ENCODE measurements at places on chromosomes 2 and 18.

GRCh38 chr18:63834471-63835113, 52.9 kb upstream of the SERPINB2 start:
- DNase-seq = no peak

DNA sequence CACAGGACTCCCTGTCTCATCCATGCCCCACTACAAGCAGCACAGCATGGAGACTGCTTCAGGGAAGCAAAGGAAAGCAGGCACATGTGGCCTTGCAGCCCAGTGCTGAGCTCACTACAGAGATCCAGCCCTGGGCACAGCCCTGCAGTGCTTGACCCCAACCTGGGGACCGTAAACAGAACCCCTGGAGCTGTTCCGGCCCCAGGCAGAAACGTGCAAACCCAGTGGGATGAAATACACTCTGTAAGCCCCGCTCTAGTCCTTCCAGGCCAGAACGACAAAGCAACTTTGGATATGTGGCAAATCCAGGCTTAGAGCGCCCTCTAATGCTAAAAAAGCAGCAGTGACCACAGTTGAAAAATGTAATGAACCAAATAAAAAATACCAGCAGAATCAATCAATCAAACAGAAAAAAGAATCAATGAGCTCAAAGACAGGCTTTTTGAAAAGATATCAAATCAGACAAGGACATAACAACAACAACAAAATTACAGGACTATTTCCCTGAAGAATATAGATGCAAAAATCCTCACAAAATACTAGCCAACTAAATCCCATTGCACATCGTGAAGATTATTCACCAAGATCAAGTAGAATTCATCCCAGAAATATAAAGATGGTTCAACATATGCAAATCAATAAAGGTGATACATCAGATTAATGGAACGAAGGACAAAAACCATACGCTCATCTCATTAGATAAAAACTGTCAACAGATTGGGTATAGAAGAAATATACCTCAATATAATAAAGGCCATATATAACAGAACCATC, 45.6 kb downstream of the ZNF519 start:
- DNase-seq = no peak

DNA sequence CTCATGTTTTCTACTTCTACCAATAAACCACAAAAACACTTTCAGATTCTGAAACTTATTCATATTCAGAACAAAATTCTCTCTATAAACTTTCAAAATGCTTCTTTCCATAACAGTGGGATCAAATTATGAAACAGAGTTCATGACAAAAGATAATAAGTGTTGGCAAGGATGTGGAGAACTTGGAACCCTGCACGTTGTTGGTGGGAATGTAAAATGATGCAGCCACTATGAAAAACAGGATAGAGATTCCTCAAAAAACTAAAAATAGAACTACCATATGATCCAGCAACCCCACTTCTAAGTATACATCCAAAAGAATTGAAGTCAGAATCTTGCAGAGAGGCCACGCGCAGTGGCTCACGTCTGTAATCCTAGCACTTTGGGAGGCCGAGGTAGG, 45.4 kb downstream of the GEMIN6 start:
- no peak for DNase-seq

DNA sequence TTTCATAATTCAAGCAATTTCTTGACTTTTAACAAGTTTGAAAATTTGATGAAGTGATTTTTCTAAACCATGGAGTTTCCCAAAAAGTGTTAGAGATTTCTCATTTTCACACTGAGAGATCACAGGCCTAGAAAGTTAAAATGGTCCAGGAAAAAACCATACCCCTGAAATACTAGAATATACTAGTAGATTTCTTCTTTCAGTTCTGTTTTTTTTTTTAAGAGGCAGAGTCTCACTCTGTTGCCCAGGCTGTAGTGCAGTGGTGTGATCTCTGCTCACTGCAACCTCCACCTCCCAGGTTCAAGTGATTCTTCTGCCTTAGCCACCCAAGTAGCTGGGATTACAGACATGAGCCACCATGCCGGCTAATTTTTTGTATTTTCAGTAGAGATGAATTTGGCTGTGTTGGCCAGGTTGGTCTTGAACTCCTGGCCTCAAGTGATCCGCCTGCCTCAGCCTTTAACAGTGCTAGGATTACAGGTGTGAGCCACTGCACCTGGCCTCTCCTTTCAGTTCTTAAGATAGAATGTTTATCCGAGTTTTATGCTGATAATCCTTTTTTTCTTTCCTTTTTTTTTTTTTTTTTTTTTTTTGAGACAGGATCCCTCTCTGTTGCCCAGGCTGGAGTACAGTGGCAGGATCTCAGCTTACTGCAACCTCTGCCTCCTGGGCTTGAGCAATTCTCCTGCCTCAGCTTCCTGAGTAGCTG, 14.4 kb downstream of the MTHFD2 start:
- no peak for DNase-seq

DNA sequence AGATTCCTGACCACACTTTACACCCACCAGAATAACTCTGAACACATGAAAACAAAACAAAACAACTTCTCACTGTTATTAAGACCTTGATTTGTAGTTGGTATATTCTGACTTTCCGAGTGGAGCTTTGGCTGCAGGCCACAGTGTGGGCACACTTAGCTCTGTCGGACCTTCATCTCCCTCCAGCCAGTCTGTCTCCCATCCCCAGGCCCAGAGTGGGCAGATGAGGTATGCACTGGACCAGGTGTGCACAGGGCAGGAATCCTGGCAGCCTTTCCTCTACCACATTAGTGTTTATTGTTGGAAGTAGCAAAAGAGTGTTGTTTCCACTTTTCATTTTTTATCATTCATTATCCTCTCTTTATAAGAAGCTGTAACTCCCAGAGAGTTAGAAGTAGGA, 219.5 kb upstream of the TPO start:
- DNase-seq = no peak

DNA sequence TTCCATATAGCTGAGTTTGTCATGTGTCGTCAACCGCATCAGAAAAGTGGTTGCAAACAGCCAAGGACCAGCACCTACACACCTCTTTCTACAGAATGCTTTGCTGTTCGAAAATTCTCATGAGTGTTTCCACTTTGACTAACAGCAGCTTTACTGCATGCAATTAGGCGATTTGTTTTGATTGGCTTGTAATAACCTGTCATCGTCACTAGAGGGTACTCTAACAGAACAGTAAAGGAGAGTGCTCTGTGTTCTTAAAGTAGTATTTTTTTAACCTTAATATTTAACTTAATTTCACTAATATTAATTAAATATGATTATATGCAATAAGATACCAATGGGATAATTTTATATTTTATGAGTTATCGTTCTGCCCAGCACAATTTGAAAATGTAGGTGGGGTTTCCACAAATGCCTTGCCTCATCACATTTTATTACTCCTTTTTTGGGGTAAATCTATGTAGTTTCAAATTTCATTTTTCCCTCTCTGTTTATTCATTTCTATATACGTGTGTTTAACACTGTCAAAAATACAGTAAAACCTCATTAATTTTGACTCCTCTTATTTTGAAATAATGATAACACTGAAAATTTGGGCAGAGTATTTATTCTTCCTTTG, 502.2 kb downstream of the NRXN1 start:
- no peak for DNase-seq

DNA sequence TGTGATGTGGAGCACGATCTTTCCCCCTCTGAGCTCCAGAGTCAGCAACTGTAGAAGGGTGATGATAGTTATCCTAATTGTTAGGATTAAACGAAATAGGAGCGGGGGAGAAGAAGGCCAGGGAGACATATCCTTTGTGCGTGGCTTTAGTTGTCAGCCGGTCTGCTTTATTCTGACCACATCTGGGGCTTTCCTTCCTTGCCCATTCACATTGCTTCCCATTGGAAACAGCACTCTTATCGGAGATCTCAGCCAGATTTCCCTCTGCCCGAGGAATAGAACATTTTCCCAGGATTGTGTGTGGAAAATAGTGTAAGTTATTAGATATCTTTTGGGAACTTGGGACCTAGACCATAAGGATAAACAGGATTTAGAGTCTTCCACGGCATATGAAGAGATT, 1.5 kb downstream of the RALB start:
- DNase-seq = no peak

GRCh38 chr2:105598829-105599698, 145.6 kb upstream of the NCK2 start:
- DNase-seq = no peak

GRCh38 chr2:112995346-112995920, 9.8 kb upstream of the IL36A start:
- peak; percentile 11 for DNase-seq

- no peak for DNase-seq
Observed at GRCh38 chr2:230170532-230170931, 49.3 kb downstream of the SP110 start.

DNA sequence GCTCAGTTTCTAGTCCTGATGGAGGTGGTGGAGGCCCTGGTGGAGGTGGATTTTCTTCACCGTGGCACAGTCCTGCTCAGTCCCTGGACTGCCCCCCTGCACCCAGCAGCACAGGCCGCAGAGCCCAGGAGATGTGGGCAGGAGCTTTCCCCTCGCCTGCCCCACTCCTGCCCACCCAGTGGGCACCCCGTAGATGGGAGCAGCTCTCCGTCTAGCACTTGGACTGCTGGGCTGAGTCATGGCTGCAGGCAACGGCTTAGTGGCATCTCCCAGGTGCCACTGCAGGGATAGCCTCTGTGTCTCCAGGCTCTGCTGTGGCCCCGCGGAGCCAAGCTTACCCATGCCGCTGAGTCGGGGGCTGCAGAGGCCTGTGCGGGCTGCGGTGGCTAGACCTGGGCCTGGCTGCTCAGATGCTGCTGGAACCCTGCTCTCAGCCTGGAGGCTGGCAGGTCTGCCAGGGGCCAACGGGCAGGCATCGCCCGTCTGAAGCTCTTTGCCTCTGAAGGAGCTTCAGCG, 92.3 kb upstream of the CTDP1 start:
- DNase-seq = no peak

GRCh38 chr18:45820106-45820745, 5.2 kb upstream of the SIGLEC15 start:
- no peak for DNase-seq

DNA sequence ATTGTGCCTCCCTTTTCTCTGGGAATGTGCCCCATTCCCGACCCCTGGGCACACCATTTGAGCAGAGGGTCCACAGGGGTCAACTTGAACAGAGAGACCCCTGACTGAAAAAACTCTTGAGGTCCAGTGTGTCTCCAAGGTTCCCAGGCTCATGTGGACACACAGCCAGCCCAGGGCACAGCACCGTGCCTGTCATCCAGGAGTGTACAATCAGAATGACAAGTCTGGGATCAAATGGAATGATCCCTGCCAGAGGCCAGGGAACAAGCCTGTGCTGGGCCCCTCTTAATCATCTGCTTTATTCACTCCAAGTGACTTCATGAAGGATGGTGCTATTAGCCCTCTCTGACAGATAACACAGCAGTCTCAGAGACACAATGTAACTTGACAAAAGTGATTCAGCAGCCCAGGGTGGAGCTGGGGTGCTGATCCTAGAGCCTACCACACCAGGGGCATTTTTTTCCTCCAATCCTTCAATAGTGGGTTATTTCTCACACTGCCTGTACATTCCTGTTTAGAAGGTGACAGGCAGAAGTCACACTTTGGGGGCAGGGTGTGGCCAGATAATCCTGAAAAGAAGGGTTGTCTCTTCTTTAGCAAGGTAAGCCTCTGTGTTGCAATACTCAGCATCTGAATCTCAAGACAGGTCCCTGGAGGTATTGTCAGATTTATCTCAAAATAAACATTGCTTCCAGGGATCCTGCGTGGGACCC, 84.0 kb upstream of the TMEM200C start:
- no peak for DNase-seq

DNA sequence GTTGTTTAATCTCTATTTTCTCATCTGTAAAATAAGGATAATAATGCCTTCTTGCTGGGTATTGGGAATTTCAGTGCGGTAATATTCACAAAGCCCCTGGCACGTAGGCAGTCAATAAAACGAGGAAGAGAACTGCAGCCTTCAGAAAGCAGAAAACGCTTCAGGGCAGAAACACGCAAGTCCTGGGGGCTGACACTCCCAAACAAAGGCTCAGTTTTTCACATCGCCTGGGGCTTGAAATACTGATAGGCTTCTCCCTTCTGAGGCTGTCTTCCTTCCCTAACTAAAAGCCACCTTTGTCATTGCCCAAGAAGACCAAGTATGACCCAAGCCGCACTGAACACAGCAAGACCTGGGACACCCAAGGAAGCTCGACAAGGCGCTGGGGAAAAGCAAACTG, 32.4 kb downstream of the TMEM177 start:
- no peak for DNase-seq

DNA sequence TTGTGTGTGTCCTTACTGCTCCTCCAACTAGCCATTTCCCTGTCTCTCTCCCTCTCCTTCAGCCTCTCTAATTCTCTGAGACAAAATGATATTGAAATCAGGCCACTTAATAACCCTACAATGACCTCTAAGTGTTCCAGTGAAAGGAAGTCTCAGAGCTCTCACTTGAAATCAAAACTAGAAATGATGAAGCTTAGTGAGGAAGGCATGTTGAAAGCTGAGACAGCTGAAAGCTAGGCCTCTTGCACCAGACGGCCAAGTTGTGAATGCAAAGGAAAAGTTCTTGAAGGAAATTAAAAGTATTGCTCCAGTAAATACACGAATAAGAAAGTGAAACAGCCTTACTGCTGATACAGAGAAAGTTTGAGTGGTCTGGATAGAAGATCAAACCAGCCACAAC, 72.9 kb downstream of the PRKCE start:
- DNase-seq = no peak

DNA sequence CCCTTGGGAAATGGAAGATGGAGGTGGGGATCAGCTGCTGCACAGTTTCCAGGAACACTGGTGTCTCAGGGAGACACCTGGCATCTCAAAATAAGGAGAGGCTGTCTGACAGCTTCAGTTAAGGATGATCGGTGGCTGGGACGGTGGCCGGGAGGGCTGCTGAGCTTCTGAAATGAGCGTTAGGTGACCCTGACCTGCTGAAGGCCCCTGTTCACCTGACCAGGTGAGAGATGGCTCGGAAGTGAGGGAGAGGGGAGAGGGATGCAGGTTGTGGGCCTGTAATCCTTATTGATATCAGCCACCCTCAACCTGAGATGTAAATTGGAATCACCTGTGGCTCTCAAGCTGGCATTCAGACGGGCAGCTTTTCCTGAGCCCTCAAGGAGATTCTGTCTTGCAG, 99.0 kb downstream of the AGAP1 start:
- no peak for DNase-seq

GRCh38 chr2:185208261-185208660, 530.3 kb upstream of the FSIP2 start:
- DNase-seq = no peak

GRCh38 chr18:68662754-68663153, 52.2 kb downstream of the TMX3 start:
- no peak for DNase-seq

- DNase-seq = no peak
Observed at GRCh38 chr2:46177461-46178089, 119.6 kb upstream of the EPAS1 start.

- no peak for DNase-seq
Observed at GRCh38 chr2:195105581-195105980, 551.4 kb upstream of the SLC39A10 start.

DNA sequence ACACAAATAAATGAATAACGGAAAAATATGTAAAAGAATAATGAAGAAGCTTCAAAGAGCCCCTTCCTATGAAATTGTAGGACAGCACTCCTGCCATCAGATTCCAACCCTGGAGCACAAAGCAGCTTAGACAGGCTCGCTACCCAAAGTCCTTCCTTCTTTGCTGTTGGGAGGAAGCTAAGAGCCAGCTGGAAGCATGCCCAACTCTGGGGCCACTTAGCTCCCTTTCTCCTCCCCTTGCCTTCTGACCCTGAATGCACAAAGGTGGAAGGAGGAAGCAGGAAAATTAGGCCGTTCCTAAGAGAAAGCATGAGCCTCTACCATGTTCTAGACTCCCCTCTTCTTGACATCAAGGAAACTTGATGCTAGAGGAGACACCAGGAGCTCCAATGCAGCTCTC, 700.8 kb downstream of the RNF144A start:
- no peak for DNase-seq

Measured in activated naive CD4-positive, alpha-beta T cell treated with Interleukin-2 at 50 U/mL for 16 hours (primary cell).